SJCRH30 (cell line): ENCODE measurements at places on chromosomes 2 and 18.

GRCh38 chr2:32624812-32625211 lies 3.0 kb upstream of the TTC27 start:
- no peak for DNase-seq

- no peak for DNase-seq
These were observed 43.3 kb upstream of the ZCCHC2 start for GRCh38 chr18:62479574-62479973.

DNA sequence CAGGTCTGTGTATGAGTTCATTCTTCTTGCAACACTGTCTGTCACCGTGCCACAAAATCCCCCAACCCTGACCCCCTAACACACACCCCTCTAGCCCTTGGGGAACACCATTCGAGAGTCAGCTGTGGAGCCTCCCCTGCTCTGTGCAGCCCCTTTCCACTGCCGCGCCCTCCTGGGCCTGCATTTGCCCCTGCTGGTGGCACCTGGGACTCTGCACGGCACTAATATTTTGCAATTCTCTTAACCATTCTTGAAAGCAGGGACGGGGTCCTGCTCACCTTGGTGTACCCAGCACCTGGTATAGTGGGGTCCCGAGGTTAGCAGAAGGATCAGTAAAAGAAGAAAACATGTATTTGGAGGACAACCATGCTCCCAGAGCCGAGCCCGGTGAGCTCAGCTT lies 124.0 kb downstream of the HDAC4 start:
- DNase-seq, result no peak

- DNase-seq, result no peak
These were observed 53.0 kb downstream of the LYPD6 start for GRCh38 chr2:149383340-149383739.

GRCh38 chr2:183709829-183710228 lies 585.6 kb downstream of the NUP35 start:
- no peak for DNase-seq

- no peak for DNase-seq
These were observed 82.7 kb downstream of the DYM start for GRCh38 chr18:49377742-49378141.

DNA sequence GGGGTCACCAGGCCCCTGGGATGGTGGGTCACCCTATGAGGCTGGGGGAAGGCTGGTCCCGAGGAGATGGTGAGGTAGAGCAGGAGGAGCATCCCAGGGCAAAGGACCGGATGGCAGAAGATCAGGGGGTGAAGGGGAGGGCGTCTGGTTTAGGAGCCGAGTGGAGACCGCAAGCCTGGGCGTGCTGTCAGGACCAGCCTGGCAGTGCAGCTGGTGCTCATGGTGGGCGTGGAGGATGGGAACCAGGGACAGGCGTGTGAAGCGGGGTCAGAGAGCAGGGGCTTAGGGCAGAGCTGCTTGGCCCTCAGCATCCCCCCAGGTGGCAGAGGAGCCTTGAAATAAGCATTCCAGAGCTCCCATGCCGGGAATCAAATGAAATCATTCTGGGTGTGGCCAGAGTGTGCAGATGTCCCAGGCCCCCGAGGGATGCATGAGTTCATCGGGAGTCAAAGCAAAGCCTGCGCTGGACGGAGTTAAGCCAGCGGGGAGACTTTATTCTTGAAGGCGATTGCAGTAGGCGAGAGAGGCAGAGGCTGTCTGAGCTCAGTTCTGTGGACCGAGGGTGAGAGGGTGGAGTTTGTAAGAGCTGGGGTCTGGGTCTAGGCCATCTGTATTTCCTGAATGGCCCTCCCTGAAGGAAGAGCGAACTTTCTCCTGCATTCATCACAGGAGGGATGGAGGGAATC lies 33.1 kb upstream of the MBP start:
- DNase-seq, result peak; percentile 19

GRCh38 chr18:57836557-57836956 lies 33.4 kb upstream of the ATP8B1 start:
- DNase-seq, result no peak

- DNase-seq, result no peak
These were observed 56.5 kb downstream of the NBEAL1 start for GRCh38 chr2:203071148-203071547.

GRCh38 chr2:55779459-55780421 lies 86.1 kb upstream of the PNPT1 start:
- no peak for DNase-seq

- DNase-seq, result peak; percentile 17
These were observed 38.6 kb upstream of the SH3BP4 start for GRCh38 chr2:234913208-234913626.

DNA sequence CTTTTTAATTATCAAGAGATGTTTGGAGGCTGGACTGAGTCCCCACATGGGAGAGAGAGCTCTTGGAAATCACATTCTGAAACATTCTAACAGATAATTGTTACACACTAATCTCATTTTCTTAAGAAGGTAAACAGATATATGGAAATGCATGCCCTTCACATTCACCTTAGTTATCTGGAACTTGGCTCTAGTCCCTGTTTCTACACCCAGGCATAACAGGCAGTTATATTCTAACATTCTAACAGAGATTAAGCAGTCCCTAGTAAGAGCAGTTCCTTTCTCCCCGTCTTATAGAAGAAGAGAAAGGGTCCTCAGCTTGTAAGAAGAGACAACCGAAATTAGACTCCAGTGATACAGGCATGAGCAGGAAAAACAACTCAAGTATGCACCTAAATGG lies 385.4 kb downstream of the SOX11 start:
- no peak for DNase-seq

DNA sequence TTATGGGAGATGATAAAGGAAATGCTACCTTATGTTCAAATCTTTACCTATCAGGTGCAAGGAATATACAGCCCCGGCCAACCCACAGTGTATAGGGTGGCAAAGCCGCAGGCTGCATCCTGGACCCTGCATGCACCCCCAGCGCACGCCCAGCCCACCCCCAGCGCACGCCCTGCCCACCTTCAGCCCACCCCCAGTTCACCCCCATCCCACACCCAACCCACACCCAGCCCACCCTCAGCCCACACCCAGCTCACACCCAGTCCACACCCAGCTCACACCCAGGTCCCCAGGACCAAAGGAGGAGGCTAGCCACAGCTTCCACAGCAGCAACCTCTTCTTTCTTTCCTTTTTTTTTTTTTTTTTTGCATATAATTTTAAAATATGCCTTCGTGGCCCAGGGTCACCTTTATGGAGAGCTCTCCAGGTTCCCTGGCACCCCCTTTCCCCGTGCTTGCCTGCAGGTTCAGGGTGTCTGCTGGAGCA lies 120.9 kb downstream of the PTGR3 start:
- DNase-seq, result no peak

- no peak for DNase-seq
These were observed 5.0 kb upstream of the SP100 start for GRCh38 chr2:230410861-230411569.

- DNase-seq, result no peak
These were observed 398.3 kb upstream of the HNRNPA3 start for GRCh38 chr2:176814274-176814673.

DNA sequence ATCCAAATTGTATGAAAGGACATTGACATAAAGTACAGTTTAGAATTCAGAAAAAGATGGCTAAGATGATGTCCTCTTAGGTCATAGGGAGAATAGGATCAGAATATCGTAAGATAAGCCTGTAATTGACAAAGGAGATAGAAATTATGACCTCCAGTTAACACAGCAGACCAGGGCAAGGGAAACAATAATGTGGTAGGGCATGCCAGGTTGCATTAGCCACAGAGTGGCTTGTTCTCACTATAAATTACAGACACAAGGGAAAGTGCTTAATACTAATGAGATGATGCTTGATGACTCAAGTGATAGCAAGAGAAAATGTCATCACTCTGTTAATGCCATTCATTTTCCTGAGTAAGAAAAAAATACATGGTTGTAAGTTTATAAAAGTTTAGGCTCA lies 48.9 kb upstream of the LRP1B start:
- DNase-seq, result no peak

DNA sequence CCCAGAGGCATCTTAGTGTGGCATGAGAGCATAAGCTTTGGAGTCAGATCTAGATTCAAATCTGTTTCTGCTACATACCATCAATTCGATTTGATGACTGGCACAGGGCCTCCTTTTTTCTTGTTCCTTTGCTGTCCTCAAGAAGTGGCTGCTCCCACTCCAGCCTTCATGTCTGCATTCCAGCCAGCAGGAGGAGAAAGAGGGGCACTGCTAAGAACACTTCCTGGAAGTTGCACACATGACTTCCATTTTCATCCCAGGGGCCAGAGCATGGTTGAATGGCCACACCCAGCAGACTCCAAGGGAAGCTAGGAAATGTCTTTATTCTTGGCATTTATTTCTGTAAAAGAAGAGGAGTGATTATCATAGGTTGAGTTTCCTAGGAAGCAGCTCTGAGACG lies 50.4 kb downstream of the EML6 start:
- peak; percentile 38 for DNase-seq

DNA sequence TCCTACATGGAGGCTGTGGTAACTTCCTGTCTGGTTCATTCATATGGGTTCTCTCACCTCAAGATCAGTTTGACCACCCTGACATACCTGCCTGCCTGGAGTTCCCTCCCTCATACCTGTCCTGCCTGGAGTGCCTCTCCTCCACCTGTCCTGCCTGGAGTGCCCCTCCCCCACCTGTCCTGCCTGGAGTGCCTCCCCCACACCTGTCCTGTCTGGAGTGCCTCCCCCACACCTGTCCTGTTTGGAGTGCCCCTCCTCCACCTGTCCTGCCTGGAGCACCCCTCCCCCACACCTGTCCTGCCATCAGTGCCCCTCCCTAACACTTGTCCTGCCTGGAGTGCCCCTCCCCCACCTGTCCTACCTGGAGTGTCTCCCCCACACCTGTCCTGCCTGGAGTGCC lies 461.9 kb downstream of the PTPRM start:
- no peak for DNase-seq

- no peak for DNase-seq
These were observed 10.9 kb downstream of the MTERF4 start for GRCh38 chr2:241091201-241091600.

DNA sequence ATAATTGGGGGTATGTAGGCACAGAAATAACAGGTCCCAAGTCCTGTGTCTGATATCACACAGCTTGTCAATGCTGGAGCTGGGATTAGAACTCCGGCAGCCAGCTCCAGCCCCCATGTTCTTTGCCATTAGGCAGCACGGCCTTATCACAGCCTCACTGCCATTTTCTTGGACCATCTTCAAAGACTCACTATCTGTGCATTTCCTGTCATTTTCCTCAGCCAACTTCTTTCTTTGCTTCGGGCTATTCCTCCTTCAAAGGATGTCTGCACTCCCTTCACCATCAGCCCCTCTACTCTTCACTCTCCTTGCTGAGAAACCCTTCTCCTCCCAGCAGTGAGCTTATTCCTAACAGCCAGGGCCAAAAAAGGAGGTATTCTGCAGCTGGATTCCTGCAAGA lies 139.6 kb downstream of the GALNT14 start:
- DNase-seq, result no peak

GRCh38 chr2:70743677-70744076 lies 24.3 kb downstream of the ADD2 start:
- DNase-seq, result no peak

- DNase-seq, result no peak
These were observed 26.6 kb upstream of the PLB1 start for GRCh38 chr2:28469304-28469703.

- peak; percentile 82 for DNase-seq
These were observed 69.6 kb downstream of the MAP4K4 start for GRCh38 chr2:101766871-101767739.

GRCh38 chr2:182907081-182907830 lies 40.8 kb upstream of the FRZB start:
- peak; percentile 30 for DNase-seq

- no peak for DNase-seq
These were observed 30.1 kb downstream of the ITGA6 start for GRCh38 chr2:172457536-172457935.

DNA sequence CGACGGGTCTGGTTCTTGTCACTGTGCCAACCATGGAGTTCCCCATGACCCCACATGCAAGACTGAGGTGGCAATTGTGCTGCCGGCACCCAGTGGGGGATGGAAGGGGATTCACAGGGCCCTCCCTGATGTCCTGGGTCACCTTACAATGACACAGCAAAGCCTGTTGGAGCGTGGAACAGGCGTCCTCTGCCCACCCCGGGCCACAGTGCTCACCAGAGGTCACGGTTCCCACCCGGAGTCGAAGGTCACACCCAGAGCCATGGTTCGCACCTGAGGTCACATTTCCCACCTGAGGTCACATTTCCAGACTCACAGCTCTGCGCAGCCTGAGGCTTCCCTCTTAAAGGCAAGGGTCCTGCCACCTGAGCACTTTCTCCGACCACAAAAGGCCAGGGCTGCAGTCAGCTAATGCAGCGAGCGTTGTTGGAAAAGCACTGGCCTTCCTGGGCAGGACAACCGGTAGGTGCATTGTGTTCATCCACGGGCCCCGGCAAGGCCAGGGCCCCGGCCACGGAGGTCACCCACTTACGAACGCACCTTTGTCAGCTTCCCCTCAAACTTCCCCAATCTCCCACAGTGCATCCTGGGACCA lies 24.0 kb downstream of the KIF1A start:
- no peak for DNase-seq

DNA sequence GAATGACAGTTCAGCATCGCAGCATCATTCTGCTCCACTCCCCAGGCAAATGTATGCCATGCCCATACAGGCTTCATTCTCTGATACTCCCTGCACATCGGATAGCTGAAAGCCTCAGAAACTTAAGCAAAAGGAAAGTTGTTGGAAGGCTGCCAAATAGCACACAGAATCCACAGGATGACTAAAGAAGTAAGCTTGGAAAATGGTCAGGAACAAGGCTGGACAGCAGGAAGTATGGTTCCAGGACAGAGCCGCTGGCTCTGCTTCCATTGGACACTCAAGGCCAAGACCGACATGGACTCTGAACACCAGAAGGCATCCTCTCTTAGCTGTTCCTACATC lies 256.5 kb downstream of the CDH20 start:
- peak; percentile 54 for DNase-seq

DNA sequence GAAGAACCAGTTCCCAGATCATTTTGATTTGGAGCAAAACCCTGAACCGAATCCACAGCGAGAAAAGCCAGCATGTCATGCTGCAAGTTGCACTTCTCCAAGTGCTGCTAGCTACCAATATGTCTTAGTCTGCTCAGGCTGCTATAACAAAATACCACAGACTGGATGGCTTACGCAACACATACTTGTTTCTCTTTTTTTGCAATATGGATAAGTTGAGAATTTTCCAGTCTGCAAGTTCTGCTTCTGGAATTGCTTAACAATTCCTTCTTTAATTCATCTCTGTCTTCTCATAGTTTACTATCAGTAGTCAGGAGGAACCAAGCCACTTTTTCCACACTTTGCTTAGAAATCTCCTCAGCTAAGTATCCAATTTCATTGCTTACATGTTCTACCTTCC lies 105.9 kb upstream of the RBBP8 start:
- DNase-seq, result no peak

DNA sequence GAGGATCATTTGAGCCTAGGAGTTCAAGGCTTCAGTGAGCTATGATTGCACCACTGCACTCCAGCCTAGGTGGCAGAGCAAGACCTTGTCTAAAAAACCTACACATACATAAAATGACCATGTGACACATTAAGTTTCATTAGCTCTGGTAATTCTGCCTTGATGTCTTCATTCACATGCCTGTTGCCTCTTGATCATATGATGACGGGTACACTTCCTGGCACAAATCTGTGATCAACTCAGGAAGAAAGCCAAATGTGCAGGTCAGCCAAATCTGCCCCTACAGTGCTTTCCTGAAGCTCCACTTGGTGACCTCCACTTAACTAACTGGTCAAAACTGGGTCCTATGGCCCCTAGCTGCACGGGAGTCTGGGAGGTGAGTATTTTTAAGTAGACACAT lies 54.4 kb upstream of the B3GNT7 start:
- no peak for DNase-seq

GRCh38 chr2:190110131-190110530 lies 47.6 kb upstream of the MSTN start:
- no peak for DNase-seq
